ENCODE measurements at places on chromosomes 11 and 22. TPM values are rescaled to one million over a fixed set of nuclear protein-coding genes. Genes with fewer than 3 reads are reported as not detected.

PACSIN3 gene
- total RNA-seq = 1.4 TPM

MTMR2 gene
- 8.3 TPM for total RNA-seq

DEUP1 gene
- total RNA-seq = not detected

GRCh38 chr22:35649026-35649553, 844 bp downstream of the APOL6 start:
- H3K27ac ChIP-seq = peak overlapping the region; percentile 100
- H3K36me3 ChIP-seq = peaks cover 9% of the 10 kb centered on the region
- H3K27me3 ChIP-seq = no peaks in the 10 kb centered on the region

DNA sequence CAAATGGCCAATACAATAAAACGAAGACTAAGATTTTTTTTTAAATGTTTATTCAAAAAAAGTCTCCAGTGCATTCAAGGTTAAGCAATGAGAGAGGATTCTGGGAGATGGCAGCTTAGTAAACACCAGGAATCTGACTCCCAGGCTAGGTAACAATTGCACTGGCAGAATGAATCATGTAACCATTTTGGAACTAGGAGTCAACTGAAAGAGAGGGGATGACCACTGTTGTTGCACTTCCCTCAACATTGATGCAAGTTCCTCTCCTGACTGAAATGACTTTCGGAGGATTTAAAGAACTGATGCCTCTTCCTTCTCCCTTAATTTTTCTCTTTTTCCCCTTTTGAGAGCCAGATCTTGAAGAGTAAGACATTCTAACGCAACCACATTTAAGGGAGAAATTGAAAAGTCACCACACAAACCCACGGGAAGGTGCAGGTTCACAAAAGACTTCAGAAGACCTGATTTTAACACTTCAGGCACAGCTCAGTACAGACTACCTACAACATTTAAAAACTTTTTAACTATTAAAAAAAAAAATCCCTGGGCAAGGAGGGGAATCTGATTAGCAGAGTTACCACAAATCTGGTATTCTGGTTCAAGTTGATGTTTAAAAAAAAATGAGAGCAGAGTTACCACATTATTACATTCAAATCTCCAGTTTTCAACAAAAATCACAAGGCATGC, 56.8 kb downstream of the FCHSD2 start:
- H3K27ac ChIP-seq = no peak overlapping the region
- no peaks in the 10 kb centered on the region for H3K27me3 ChIP-seq
- H3K4me1 ChIP-seq = peaks cover 10% of the 10 kb centered on the region
- peaks cover 3% of the 10 kb centered on the region for H3K36me3 ChIP-seq

- no peak for DNase-seq
- no peak overlapping the region for H3K27ac ChIP-seq
- H3K4me3 ChIP-seq = no peak overlapping the region
These were observed 100.5 kb downstream of the WT1 start for GRCh38 chr11:32334822-32335221.
